SJSA1 (cell line): ENCODE measurements at places on chromosomes 1 and 21. TPM values are rescaled to one million over a fixed set of nuclear protein-coding genes. Genes with fewer than 3 reads are reported as not detected.

The NCMAP gene
- 0.05 TPM in 1 of 2 replicates, not detected in the other for total RNA-seq

- DNase-seq, result no peak
- H3K4me1 ChIP-seq, result peaks cover 1% of the 10 kb centered on the region; the same call in 1 of the 2 replicates
- no peaks in the 10 kb centered on the region for H3K27me3 ChIP-seq
- H3K4me3 ChIP-seq, result no peak overlapping the region
- H3K27ac ChIP-seq, result no peak overlapping the region
Measured at GRCh38 chr1:21059021-21059420, 117.7 kb downstream of the EIF4G3 start.

DNA sequence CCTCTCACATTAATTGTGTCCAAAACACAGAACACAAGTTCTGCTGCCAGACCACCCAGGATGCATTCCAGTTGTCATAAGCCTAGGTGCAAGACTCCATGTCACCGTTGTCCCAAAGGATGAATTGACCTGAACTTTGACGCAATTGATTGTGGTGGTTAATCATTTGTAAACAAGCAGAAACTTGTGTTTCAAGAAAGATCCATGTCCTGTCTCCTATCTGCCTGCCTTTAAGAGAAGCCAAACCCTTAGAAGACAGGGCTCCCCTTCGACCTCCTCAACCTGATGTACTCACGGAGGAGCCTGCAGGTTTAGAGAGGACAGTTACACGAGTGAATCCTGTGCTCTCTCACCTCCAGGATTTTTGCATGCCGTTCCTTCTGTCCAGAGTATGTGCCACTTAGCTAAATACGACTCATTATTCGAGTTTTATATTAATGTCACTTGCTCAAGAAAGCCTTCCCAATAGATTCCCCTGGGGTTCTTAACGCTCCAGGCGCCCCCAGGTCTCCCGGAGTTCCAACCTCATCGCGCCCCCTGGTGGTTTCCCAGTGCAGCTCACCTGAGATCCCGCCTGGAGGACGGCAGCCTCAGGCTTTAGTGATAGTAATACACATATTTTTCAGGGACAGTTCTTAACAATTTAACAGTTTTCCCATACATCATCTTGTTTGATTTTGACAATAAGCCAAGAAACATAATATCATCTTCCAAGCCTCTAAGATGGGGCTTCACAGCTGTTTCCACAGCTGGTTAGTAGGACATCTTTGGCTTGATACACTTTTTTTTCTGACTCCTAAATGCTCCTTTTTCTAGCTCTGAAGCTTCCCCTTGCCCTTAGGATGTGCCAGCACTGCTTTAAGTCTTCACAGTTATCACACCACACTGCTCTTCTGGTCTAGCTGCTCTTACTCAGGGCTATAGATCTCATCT is 2.4 kb upstream of the C8B start:
- no peaks in the 10 kb centered on the region for H3K4me1 ChIP-seq
- H3K27me3 ChIP-seq, result no peaks in the 10 kb centered on the region
- no peak overlapping the region for H3K4me3 ChIP-seq
- no peaks in the 10 kb centered on the region for H3K36me3 ChIP-seq
- H3K27ac ChIP-seq, result no peak overlapping the region
- DNase-seq, result peak; percentile 12

- peaks cover 6% of the 10 kb centered on the region; the same call in 1 of the 2 replicates for H3K4me1 ChIP-seq
- no peaks in the 10 kb centered on the region for H3K27me3 ChIP-seq
- 0 out of 2 replicates have a peak overlapping the region, but pooled peaks have one; percentile 17 for H3K27ac ChIP-seq
- no peak overlapping the region for H3K4me3 ChIP-seq
- H3K36me3 ChIP-seq, result no peaks in the 10 kb centered on the region
Measured at GRCh38 chr1:87644579-87645190, 316.0 kb downstream of the LMO4 start.

- peaks cover 3% of the 10 kb centered on the region; the same call in 1 of the 2 replicates for H3K4me1 ChIP-seq
- H3K36me3 ChIP-seq, result no peaks in the 10 kb centered on the region
- H3K27ac ChIP-seq, result no peak overlapping the region
- no peaks in the 10 kb centered on the region; the same call in 1 of the 2 replicates for H3K27me3 ChIP-seq
- no peak for DNase-seq
- H3K4me3 ChIP-seq, result no peak overlapping the region
Measured at GRCh38 chr1:69171248-69171647, 396.5 kb upstream of the LRRC7 start.

GRCh38 chr1:15116966-15117365 is 36.6 kb upstream of the TMEM51 start:
- no peaks in the 10 kb centered on the region for H3K27me3 ChIP-seq
- H3K27ac ChIP-seq, result no peak overlapping the region
- H3K4me1 ChIP-seq, result no peaks in the 10 kb centered on the region
- H3K4me3 ChIP-seq, result no peak overlapping the region
- H3K36me3 ChIP-seq, result no peaks in the 10 kb centered on the region
- no peak for DNase-seq

The NFIA gene
- 0.74 and 0.81 TPM in 2 replicates for total RNA-seq

- no peak for DNase-seq
- H3K36me3 ChIP-seq, result peaks cover 12% of the 10 kb centered on the region
- H3K27me3 ChIP-seq, result no peaks in the 10 kb centered on the region
- no peak overlapping the region for H3K4me3 ChIP-seq
- H3K27ac ChIP-seq, result no peak overlapping the region
- H3K4me1 ChIP-seq, result peaks cover 26% of the 10 kb centered on the region
Measured at GRCh38 chr21:45080232-45080631, 5.9 kb downstream of the ADARB1 start.

DNA sequence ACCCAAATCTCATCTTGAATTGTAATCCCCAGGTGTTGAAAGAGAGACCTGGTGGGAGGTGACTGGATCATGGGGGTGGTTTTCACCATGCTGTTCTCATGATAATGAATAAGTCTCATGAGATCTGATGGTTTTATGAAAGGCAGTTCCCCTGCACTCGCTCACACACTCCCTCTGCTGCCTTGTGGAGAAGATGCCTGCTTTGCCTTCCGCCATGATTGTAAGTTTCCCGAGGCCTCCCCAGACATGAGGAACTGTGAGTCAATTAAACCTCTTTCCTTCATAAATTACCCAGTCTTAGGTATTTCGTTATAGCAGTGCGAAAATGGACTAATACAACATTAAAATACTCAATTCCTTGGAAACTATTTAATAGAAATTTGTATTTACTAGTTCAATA is 99.2 kb downstream of the PROX1 start:
- H3K27ac ChIP-seq, result no peak overlapping the region
- 0 out of 2 replicates have a peak, but pooled peaks cover 6% of the 10 kb centered on the region for H3K27me3 ChIP-seq
- H3K4me1 ChIP-seq, result no peaks in the 10 kb centered on the region

DNA sequence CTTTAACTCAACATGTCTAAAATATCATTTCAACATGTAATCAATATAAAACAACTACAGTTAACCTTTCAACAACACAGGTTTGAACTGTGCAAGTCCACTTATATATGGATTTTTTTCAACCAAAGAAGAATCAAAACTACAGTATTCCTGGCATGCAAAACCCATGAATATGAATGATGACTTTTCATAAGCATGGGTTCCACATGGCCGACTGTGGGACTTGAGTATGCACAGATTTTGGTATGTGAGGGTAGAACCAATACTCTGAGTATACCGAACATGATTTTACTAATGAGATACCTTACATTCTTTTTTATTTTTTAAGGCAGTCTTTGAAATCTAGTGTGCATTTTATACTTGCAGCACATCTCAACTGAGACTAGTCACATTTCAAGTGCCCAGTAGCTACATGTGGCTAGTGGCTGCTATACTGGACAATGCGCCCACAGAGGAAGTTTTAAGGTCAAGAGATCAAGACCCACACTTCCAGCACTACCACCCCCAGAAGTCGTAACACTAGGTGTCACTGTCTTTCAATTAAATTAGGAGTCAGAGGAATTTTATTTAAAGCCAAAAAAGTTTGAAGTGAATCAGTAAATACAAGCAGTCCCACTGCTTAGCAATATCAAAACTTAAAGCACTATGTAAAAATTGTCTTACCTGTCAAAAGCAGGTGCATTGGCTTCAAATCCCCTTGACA is 40.0 kb downstream of the SYNJ1 start:
- no peak for DNase-seq
- H3K4me1 ChIP-seq, result no peaks in the 10 kb centered on the region
- no peak overlapping the region for H3K4me3 ChIP-seq
- no peaks in the 10 kb centered on the region for H3K27me3 ChIP-seq
- H3K27ac ChIP-seq, result no peak overlapping the region

DNA sequence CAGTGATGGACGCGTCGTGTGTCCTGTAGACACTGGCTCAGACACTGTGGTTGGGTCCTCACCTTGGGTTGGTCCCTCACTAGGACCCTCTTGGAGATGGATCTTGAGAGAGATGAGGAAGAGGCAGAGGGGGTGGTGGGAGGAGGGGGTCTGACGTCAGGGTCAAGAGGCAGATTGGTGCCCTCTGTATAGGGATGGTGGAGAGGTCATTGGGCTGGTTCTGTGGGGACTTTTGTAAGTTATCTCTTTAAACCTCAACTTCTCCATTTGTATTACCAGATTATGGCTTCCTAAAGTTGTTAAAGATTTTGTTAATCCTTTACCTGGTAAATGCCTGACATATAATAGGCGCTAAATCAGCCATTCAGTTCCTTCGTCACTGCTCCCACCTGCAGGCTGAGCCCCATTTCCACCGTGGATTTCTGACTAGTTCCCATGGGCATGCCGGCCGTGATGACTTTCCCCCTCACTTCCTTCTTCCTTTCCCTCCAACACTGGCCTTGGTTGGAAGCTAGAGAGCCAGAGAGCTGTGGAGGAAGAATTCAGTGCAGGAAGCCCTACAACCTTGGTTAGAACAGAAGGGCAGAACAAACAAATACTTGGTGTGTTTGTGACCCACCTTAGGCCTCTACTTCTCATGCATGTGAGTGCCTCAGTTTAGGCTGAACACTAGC is 8.6 kb downstream of the H6PD start:
- H3K4me3 ChIP-seq, result no peak overlapping the region
- no peak overlapping the region for H3K27ac ChIP-seq
- no peaks in the 10 kb centered on the region for H3K27me3 ChIP-seq
- H3K36me3 ChIP-seq, result peaks cover 10% of the 10 kb centered on the region

DNA sequence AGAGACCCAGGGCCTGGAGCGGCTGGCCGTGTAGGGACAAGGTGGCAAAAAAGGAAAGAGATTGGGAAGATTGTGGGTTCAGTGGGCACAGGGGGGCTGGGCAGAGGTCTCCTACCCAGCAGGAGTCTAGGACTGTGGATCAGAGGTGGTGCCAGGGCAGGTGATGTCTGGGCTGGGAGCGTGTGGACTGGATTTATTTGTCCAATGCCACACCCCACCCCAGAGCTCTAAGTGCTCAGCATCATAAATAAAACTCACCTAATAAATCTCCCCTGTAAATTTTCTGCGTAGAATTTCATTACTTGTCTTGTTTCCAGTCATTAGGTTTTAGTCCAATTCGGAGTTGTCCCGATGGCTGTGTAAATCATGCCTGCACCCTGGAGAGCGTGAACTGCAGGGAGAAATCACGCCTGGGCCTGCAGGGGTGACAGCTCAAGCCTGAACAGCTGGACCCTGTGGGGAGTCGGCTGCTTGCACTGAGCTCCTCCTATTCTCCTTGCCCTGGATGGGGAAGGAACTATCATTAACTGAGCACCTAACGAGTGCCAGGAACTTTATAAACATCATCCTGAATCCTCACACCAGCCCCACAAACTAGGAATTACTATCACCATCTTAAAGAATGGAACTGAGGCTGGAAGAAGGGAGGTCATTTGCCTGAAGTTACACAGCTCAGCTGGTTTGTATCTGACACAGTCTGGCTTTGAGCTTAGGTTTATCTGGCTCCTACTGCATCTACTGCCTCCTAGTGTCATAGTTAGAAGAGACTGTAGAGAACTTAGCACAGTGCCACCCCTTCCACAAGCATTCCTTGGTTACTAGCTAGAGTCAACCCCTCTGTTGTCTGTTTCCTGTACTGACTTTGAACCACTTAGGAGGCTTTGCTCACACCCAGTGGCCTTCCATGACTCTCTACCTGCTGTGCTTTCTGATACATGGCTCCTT is 25.0 kb upstream of the POU3F1 start:
- H3K4me1 ChIP-seq, result no peaks in the 10 kb centered on the region
- H3K4me3 ChIP-seq, result no peak overlapping the region
- DNase-seq, result no peak

DNA sequence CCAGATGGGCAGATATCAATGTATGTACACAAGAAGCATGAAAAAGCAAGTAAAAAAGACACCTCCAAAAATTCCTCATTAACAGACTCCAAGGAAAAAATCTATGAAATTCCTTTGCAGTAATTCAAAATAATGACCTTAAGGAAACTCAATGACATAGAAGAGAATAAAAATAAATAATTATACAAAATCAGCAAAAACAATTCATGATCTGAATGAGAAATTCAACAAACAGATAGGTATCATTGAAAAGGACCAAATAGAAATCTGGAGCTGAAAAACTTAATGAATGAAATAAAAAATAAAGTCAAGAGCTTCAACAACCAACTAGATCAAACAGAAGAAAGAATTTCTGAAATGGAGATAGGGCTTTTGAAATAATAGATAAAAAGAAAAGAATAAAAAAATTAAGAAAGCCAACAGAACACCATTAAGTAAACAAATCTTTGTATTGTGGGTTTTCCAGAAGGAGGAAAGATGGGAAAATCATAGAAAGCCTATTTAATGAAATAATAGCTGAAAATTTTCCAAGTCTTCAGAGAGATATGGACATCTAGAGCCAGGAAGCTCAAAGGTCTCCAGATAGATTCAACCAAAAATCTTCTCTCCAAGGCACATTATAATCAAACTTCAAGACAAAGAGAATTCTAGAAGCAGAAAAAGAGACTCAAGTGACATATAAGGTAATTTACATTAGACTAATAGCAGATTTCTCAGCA is 52.0 kb upstream of the KCNK1 start:
- no peaks in the 10 kb centered on the region for H3K27me3 ChIP-seq
- no peak overlapping the region for H3K27ac ChIP-seq
- no peak for DNase-seq
- H3K36me3 ChIP-seq, result no peaks in the 10 kb centered on the region
- H3K4me1 ChIP-seq, result no peaks in the 10 kb centered on the region
- H3K4me3 ChIP-seq, result no peak overlapping the region

DNA sequence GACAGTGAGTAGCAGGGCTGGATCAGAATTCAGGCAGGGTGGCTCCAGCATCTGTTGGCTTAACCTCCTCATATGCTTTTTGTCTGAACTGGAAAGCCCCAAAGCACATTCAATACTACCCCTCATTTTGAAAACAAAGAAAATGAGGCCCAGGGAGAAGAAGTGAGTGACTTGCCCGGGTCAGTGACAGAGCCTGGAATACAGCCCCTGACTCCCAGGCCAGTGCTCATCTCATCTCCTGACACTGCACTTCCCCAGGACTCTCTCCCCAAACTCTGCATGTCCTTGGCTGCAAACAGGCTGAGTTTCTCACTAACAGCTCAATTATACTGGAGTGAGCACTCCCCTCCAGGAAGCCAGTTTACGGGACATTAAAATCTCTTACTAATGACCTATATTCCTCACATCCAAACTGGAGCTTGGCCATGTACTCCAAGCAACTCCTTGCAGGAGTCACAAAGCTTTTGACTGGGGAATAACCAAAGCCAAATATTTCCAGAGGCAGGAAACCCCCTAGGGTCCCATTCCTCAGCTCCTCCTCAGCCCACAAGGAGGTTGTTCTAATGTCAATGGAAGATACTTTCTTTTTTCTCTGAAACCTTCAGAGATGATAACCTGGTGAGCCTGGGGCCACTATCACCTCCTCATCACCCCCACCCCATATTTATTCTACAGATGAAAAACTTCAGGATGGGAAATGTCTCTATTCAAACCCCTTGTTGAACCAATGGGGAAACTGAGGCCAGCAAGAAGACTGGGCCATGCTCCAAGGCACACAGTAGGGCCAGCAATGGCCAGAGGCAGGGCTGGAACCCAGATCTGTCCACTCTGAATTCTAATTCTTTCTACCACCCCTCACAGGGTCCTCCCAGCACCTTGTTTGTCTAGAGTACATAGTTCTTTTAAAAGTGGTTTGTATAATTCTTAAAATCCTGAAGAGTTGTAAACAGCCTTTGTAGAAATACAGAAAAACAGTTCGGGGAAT is 127.0 kb downstream of the PLPP3 start:
- DNase-seq, result no peak
- H3K4me3 ChIP-seq, result no peak overlapping the region
- H3K27ac ChIP-seq, result no peak overlapping the region
- no peaks in the 10 kb centered on the region for H3K27me3 ChIP-seq

The GJA9 gene
- total RNA-seq, result not detected in 2 replicates
